Muscle of back (tissue), 13 donors: ENCODE measurements at places on chromosomes 1 and 21. TPM values are rescaled to one million over a fixed set of nuclear protein-coding genes. Genes with fewer than 3 reads are reported as not detected.
A peak's percentile ranks its signal among the peaks of the same experiment; 100 is the strongest.

DNA sequence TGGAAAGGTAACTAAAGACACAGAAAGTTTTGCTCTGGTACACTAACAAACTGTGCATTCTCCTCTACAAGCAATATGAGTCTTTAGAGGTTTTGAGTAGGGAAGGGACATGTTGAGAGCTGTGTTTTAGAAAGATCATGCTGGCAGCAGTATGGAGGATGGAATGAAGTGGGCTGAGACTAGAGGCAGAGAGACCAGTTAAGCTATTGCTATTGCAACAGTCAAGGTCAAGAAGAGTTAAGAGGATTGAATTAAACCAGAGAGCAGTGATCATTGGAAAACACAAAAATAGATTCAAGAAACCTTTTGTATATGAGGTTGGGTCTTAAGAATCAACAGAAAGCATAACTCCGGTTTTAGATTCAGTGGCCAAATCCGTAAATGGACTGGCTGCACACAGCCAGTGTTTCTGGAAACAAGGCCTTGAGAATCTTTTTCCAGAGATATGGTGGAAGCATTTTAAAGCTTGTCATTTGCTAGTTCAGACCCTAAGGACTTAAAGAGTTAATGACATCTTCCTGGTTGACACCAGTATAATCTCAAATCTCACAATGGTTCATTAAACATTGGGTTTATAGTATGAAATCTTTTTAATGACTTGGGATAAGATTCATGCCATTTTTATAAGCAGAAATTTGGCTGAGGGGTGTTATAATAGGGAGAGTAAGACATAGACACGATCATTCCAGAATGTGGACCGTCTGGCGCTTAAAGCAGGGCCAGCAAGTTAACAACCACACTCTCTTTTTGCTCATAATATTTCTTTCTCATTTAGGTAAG lies 177.9 kb downstream of the NR5A2 start:
- DNase-seq: no peak

GRCh38 chr1:36076979-36077573 lies 6.8 kb upstream of the TEKT2 start:
- no peak for DNase-seq

DNA sequence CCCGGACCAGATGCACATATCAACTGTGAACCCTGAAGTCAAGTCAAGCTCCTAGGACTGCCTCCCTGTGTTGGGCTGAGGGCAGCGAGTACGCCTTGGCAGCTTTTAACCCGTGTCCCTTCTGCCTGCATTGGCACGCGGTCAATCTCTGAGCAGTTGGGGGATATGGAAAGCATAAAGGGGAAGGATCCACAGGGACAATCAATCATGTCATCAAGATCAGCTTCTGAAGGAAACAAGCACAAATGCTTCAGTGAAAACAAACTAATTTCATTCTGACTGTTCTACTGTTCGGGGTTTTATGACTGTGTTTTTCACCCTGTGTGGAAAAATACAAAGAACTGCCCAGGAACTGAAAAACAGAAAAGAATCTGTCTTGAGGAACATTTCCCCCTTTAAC lies 106.2 kb downstream of the RUNX1 start:
- no peak for DNase-seq

DNA sequence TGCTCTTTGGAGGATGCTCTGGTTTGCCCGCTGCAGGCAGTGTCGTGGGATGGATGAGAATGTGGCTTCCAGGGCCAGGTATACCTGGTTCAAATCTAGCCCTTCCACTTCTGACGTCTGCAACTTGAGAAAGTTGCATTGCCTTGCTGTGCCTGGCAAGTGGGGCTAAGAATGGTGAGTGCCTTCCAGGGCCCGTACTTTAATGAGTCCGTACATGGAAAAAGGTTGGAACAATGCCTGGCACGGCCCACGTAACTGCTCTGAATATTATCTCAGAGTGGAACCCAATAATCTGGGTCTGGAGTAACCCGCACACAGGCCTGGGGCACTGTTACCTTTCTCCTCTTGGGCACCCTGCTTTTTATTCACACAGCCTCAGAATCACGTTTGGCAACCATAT lies 146.7 kb upstream of the EDN2 start:
- DNase-seq: no peak

Gene RIPPLY3
- 0.12 TPM for polyA plus RNA-seq

DNA sequence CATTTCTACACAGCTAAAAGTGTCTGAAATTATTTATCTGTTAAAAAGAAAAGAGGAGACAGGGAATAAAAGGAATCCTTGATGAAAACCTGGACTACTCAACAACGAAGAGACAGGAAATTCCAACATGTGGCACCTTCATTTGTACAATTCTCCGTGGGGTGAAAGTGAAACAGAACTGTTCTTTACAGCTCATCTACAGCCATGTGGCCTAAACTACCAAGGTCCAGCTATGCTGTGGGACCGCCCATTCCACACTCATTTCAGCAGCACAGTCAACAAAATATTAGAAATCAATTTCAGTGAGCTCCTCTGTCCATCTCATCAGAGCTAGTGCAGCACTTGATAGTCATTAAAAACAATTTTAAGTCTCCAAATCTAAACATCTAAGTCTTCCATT lies 44.0 kb downstream of the UBR4 start:
- DNase-seq: no peak

DNA sequence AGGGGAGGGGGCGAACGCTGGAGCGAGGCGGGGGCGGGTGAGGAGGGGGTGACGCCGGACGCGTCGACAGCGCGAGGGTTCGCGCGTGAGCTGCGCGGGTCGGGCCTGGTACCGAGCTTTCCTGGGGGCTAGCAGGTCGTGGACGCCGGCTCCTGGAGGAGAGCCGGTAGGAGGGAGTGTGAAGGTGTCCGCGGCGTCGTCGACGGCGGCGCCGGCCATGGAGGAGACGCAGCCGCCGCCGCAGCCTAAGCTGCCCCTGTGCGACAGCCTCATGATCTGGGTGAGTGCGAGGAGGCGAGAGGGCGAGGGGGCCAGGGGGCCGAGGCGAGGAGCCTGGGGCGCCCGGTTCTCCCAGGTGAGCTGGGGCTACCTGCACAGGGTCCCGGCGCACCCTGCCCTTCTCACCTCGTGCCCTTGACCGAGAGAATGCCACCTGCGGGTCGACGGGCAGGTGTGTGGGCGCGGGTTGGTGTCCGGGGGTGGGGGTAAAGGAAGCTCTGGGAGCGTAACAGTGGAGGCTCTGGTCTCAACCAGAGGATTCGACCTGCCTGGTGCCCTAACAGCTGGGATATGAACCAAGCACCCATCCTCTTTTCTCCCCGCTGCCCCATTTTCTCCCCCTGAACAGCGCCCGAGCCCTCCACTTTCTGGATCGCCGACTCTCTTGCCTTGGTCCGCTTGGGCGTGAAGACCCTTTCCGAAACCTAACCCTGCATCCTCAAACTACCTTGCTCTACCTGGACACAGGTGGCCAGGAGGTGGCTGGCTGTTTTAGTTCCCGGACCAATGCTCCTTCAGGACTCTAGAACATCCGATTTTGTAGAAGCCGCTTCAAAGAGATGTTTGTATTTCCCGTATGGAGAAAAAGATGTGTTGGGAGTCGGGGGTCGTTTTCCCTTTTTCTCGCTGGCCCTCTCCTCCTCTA lies at the start of gene HOOK1:
Gene HOOK1, plus strand, starts transcription at position 49 of the 925 bp plus-strand sequence. Its CDS starts 169 bp downstream, at position 218.
- DNase-seq: no peak

Gene ABCG1
- polyA plus RNA-seq: 8.2 TPM

Gene AZIN2
- polyA plus RNA-seq: 5.1 TPM

GRCh38 chr1:213680677-213681325 lies 307.0 kb upstream of the PROX1 start:
- DNase-seq: no peak

GRCh38 chr1:18691648-18692047 lies 61.0 kb downstream of the PAX7 start:
- no peak for DNase-seq

Gene RBM34
- 60.3 TPM for polyA plus RNA-seq

- no peak for DNase-seq
Measured at GRCh38 chr1:30803562-30803961, 46.0 kb upstream of the LAPTM5 start.

DNA sequence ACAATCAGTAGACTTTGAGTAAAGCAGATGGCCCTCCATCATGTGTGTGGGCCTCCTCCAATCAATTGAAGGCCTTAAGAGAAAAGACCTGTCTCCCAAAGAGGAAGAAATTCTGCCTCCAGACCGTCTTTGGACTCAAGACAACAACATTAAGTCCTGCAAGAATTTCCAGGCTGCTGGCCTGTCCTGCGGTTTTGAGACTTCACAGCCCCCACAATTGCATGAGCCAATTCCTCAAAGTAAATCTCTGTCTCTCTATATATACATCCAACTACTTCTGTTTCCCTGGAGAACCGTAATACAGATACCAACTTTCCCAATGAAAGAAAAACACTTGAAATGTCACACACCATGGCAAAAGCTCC lies 16.4 kb downstream of the REG4 start:
- no peak for DNase-seq

Gene AKNAD1
- 1.3 TPM for polyA plus RNA-seq

DNA sequence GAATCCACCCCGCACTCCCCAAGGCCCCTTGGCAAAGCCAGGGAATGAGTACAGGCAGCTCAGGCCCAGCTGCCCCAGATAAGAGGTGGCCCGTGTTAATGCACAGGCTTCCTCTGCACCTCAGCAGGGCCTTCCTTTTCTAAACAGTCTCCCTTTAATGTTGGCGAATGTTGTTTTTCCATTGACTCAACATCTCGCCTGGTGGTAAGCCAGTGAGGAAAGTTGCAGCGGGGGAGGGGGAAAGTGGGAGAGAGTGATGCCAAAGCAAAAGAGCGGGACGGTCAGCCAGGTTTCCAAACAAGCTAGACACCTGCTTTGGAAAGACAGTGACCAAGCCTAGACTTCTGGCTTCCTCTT lies 10.3 kb upstream of the PROX1 start:
- no peak for DNase-seq

Gene ST6GALNAC3
- polyA plus RNA-seq: 8.6 TPM

DNA sequence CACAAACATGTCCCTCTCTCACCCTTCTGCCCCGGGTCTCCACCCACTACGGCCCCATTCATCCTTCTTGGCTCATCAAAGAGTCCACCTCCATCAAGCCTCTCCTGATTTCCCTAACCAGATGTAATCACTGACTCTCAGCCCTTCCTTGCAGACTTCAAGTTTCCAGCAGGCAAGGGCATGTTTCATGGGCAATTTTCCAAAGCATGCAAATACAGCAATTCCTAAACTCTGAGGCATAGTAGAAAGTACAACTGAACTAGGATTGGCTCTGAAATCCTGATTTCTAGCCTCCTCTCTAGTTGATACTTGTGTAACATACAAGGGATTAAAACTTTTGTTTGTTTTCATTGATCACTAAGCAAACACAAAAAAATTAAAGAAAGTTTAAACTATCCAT lies 109.1 kb upstream of the GADD45A start:
- no peak for DNase-seq

GRCh38 chr21:34227386-34227852 lies 136.4 kb upstream of the KCNE2 start:
- DNase-seq: no peak

- DNase-seq: no peak
Measured at GRCh38 chr1:54476530-54477109, 70.4 kb upstream of the SSBP3 start.

- no peak for DNase-seq
Measured at GRCh38 chr1:36882536-36883285, 151.6 kb downstream of the GRIK3 start.

DNA sequence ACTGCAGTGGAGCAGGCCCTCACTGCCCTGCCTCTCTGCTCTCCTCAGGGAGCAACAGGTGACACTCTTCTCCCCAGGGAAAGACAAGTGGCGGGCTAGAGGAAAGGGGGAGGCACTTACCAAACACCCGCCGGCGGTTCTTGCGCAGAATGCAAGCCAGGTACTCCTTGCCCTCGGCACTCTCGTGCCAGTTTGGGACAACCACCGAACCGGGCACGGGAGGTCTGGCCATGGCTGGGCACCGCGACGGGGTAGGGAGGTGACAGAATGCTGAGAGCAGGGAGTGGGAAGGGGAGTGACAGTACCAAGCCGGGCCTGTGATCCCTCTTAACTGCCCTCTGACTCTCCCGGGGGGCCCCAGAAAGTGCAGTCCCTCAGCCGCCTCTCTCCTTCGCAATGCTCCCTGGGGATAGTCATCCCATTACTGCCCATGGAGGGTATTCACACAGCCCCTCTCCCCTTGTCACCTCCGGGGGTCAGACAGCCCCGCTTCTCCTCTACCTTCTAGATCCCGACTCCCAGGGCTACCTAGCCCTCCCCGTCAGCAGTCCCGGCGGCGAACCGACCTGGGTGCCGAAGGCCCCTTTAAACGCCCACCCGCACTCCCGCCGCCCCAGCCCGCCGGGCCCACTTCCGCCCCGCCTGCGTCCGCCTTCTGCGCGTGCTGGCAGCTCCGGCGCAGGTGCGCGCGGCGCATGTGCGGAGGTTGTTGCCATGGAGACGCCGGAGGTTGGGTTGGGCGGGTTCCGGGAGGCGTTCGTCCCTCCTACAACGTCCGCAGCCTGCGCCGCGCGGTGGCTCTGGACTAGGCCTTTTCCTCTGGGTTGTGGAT lies at the start of gene CPLANE2:
Gene CPLANE2, minus strand, starts transcription at position 673 of the 832 bp plus-strand sequence. Its CDS starts 441 bp downstream, at position 232.
- peak; percentile 97 for DNase-seq

DNA sequence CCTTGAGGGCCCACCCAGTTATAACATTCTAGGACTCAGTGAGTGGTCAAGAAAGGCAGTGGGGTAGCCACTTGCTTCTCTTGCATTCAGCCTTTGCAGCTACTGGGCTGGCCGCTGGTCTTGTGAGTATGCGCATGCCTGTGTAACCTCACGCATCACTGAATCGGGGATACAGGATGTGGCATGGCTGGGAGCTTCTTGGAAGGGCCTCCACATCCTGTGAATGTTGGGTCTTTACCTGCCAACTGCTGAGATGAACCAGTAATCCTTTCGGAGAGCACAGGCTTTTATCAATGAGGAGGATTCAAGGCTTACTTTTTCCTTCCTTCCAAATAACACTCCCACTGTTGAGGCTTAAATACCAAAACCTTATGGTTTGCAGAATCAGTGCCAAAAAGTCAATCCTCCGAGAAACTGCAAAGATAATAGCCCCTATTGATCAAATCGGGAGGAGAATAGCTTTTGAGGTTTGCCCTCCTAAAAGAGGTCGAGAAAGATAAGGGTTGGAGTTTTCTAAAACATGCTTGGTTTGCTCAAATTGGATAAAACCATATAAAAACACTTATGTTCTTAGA lies 198.9 kb upstream of the UBE2U start:
- DNase-seq: no peak

DNA sequence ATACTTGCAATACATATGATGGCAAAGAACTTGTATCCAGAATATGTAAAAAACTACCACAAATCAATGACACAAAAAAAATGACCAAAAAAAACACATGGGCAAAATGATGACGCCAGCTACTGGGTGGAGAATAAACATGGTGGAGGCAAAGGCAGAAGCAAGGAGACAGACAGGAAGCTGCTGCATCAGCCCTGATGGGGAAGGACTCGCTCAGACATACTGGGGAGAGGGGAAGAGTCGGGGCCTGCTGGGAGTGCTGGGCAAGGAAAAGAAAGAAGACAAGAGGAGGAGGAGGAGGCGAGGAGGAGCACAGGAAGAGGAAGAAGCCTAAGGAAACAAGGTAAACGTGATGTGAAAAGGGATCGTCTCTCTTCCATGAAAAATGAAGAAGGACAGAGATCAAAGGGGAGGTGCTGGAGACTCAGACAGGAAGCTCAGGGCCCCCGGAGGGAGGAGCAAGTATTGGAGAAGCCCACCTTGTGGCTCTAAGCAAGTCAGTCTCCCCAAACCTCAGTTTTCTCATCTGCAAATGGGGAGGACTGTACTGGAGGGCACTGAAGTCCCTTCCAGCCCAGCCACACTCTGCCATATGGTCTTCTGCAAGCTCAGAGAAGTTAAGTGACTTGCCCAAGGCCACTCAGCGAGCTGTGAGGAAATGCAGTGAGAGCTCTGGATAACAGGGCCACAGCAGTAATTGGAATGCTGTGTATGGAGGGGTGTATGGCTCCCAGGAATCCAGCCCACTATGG lies 24.2 kb downstream of the OLFML2B start:
- no peak for DNase-seq
